ENCODE measurements at places on chromosomes 1 and 21.

DNA sequence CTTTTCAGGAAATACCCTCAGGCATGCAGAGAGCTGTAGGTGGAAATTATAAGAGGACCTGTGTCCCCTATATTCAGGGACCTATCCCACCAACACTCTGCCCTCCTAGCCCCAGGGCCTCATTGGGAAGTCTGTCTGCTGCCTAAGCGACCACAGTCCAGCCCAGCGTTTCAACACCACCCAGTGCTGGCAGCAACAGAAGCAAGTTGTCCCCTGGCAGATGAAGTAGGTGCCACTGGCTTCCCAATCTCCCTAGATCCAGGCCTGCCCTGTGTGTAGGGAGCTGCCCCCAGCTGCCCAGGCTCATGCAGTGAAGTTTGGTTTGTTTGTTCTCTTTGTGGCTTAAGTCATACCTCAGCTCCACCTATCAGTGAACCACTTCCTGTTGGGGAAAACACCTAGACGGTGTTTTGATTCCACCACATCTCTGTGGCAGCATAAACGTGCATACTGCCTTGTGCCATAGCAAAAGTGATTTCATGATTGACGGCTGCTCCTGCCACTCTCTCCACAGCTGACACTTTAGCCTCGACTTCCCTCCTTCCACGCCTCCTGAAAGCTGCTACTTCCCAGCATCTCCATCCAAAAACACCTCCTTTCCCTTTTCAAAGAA is 8.1 kb upstream of the LEFTY1 start:
- DNase-seq, result no peak

- no peak for DNase-seq
These were observed 19.4 kb downstream of the ATP2B4 start for GRCh38 chr1:203645996-203646395.

DNA sequence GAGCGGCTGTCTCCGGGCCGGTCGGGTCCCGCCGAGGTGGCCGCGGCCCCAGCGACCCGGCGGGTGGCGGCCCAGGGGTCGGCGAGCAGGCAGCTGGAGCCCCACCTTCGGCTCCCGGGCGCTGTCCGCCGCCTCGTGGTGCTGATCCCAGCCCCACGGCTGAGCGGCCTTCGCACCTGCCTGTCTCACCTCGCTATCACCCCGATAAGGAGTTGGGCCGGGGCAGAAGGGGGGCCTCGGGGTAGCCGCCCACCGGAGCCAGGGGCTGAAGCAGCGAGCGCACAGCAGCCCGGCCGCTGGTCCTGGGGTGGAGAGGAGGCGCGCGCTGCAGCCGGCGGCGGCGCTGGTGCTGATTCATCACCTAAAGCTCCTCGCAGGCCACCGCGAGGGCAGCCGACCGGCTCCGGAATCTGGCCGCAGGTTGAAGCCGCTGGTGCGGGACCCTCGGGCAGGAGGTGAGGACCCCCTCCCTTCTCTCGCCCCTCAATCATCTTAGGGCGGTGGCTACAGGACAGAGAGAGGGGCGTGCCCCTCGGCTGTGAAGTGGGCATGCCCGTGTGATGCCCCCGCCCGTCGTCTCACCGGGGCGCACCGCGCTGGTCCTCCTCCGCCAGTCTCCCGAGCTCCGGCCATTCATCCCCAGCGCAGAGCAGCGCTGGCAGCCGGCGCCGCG is 575 bp downstream of the TRIM67 start:
- DNase-seq, result peak; percentile 52

- no peak for DNase-seq
These were observed 179.5 kb downstream of the PTPRU start for GRCh38 chr1:29415861-29416260.

DNA sequence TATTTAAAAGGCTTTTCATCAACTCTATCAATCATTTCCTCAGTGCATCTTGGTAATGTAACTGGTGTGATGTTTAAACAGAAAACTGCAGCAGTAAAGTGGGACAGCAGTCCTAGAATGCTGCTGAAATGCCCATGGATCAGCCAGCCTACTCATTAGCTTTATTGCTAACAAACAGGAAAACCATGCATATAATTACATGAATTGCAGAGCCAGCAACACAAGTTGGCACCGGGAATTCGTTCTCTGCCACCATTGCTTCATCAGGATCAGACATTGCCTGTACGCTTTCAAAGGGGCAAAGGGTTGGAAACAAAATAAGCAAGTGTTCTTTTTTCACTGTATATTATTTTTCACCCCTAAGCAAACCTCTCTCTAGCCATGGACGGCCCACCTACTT is 276.2 kb upstream of the LRRC7 start:
- no peak for DNase-seq

GRCh38 chr21:27213303-27213702 is 246.4 kb upstream of the ADAMTS5 start:
- no peak for DNase-seq

DNA sequence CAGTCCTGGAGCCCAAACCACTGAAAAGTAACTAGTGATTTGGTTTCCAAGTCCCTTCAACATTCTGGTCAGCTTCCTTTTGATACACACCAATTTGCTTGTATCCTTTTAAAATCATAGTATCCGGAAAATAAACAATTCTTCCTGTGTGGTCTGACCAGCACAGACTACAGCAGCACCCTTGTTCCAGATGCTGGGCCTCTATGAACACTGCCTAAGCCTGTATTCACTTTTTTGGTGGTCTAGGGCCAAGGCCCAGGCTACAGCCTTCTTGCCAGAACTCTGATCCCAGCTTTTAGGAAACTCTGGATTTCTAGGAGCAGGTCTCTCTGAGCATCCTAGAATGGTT is 801 bp upstream of the DDAH1 start:
- no peak for DNase-seq

GRCh38 chr1:207097871-207098324 is 6.1 kb upstream of the C4BPA start:
- DNase-seq, result no peak

DNA sequence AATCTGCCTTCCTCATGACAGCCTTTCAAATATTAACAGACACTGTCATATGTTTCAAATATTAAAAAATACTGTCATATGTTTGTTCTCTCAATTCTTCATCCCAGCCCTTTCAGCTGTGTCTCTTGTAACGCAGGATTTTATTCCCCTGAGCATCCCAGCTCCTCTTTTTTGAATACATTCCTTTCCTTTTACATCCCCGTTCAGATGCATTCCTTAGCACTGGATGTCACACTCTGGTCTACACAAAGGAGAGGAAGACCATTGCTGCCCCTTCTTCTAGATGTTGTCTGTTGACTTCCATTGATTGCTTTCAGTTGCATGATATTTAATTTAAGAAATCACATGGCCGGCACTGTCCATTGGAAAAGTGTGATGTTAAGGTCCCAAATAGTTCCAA is 117.4 kb upstream of the PAXBP1 start:
- DNase-seq, result no peak

GRCh38 chr1:204323887-204324286 is 35.8 kb downstream of the PLEKHA6 start:
- DNase-seq, result no peak

- no peak for DNase-seq
These were observed 150.9 kb upstream of the VAMP3 start for GRCh38 chr1:7620196-7620595.

GRCh38 chr1:23563003-23563402 is 3.7 kb upstream of the ID3 start:
- DNase-seq, result no peak

DNA sequence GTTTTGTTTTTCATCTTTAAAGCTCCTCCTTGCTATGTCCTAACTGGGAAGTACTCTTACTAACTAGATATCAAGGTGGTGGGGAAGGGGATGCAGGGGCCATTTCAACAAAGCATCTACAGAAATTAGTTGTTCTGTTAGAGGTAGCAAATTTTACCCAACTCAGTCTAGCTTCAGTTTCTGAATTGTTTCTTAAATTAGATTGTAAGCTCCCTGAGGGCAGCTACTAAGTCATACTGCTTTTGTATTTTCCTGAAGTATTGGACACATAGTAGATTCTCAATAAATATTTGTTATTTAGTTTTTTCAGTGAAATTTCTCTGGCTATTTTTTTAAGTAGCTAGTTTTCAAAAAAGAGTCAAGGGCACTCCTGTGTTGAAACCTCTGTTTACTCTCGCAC is 1.8 kb downstream of the UBAP2L start:
- DNase-seq, result no peak

- DNase-seq, result no peak
These were observed 10.8 kb downstream of the MINDY1 start for GRCh38 chr1:150995896-150996295.

- DNase-seq, result no peak
These were observed 312.0 kb upstream of the TMPRSS15 start for GRCh38 chr21:18715606-18716005.

DNA sequence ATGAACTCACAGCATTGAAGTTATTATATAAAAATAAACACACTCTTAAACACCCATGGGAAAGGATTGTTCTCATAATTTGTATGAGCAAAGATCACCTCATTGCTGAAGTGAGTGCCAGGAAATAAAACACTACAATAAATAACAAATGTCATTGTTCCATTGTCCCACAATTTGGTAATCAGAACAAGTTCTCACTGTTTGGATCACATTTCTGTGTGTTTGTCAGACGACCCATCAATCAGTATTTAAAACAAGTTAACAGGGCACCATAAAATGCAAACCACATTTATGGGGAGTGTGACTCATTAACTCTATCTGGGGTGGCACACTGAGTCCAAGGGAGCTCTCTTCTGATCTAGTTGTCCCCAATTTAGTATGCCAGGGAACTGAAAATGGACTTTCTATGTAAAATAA is 124.5 kb downstream of the PTPRC start:
- no peak for DNase-seq

DNA sequence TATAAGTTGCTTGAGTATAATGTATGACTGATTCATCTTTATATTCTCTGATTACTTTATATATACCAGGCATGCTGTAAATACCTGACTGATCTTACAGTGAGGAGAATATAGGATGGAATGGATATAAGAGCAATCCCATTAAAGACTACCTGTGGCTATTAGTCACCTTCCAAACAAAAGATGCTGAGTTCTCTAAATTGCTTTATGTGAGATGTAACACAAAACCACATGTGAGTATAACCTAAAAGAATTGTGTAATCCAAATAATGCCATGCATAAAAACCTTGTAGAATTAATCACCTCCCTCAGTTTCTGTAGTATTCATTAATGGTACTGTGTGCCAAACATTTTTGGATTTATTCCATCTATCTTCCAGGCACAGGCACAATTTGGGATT is 134.6 kb upstream of the LRRC7 start:
- no peak for DNase-seq

- no peak for DNase-seq
These were observed 682.9 kb upstream of the ADAMTS5 start for GRCh38 chr21:27649762-27650161.

DNA sequence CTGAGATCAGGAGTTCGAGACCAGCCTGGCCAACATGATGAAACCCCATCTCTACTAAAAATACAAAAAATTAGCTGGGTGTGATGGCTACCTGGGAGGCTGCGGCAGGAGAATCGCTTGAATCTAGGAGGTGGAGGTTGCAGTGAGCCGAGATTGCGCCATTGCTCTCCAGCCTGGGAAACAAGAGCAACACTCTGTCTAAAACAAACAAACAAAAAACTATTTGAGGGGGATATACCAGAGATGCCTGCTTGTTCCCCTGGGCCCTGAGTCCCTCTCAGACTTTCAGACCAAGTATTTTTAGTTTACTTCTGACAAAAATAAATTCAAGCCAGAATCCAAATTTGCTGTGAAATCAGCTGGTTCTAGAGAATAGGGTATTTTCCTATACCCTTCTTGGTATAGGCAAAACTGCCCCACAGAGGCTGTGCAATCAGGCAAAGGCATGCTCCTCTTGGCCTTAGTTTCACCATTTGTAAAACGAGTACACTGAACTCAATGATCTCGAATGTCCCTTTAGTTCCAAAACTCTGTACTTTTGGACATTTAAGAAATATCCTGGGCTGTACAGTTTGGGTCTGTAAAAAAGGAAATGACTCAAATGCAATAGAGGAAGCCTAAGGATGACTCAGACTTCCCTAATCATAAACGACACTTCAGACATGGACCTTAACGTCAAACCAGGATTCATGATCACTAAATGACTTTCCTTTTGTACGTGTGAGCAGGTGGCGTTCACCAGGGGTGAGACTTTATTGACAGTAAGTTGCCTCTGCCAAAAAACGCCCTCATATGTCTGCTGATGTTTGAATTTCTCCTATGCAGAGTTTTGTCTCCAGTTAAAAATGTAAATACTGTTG is 16.1 kb downstream of the ENSA start:
- DNase-seq, result no peak

GRCh38 chr1:119808491-119808890 is 2.8 kb downstream of the REG4 start:
- no peak for DNase-seq

GRCh38 chr1:101244842-101245241 is 8.0 kb downstream of the S1PR1 start:
- DNase-seq, result no peak

DNA sequence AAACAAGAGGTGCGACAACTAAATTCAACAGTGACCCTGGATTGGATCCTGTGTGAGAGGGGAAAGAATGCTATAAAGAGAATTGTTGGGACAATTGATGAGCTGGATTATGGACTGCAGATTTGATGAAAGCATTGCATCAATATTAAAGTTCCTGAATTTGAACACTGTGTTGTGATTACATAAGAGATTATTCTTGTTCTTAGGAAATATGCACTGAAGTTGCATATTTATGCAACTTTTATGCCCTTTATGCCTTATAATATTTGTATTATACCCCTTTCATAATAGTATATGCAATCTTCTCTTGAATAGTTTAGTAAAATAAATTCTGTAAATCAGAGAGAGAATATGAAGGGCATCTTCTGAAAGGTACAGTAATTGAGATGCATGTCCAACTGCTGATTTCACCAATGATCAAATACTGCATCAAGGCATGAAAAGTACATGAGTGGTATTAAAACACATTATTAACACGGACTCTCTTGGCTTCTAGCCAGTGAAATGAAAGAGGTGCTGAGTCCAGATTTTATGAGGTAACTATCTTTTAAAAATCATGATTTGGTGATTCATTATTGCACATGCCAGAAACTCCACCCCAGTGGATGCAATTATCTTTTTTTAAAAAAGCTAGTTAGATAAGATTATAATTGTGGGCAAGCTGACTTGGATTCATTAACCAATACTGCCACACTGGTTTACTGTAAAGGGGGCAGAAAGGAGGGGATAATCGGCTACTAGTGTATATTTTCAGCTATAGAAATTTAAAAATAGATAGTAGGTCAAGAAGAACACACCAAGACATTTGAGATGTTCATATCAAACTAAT is 19.9 kb upstream of the LPAR3 start:
- DNase-seq, result no peak

GRCh38 chr21:45590726-45591618 is 48.7 kb upstream of the SLC19A1 start:
- no peak for DNase-seq

- DNase-seq, result peak; percentile 88
These were observed at the start of gene CROCC for GRCh38 chr1:16921391-16922185. Gene CROCC, plus strand, starts transcription at chr1:16921931. Its CDS starts 88 bp downstream, at chr1:16922019.

Measured in left kidney (tissue), 8 donors.